CD4-positive, alpha-beta T cell treated with Interleukin-17A for 1 hour (primary cell): ENCODE measurements at places on chromosomes 3 and 15.

GRCh38 chr3:123660900-123661299 lies 76.0 kb upstream of the HACD2 start:
- no peak for DNase-seq

DNA sequence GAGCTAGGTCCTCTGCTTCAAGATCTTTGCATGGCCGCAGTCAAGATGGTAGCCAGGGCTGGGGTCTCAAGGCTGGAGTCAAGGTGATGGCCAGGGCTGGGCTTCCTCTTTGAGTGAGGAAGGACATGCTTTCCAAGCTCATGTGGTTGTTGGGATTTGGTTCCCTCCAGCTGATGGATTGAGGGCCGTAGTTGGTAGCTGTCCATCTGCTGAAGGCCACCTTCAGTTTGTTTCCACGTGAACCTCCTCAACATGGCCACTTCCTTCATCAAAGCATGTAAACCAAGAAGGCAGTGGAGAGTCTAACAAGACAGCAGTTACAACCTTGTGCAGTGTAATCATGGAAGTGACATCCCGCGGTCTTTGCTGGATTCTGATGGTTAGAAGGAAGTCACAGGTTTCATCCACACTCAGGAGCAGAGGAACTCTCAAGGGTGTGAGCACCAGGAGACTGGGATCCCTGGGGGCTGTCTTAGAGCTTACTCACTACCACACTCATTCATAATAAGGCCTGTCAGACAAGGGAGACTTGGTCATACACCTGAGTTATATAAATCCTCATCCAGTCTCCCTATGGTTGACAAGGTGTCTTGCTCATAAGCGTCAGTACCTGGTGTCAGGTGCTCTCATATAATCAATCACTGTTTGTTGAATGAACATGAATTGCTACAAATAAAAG lies 42.1 kb downstream of the ABHD5 start:
- no peak for DNase-seq

DNA sequence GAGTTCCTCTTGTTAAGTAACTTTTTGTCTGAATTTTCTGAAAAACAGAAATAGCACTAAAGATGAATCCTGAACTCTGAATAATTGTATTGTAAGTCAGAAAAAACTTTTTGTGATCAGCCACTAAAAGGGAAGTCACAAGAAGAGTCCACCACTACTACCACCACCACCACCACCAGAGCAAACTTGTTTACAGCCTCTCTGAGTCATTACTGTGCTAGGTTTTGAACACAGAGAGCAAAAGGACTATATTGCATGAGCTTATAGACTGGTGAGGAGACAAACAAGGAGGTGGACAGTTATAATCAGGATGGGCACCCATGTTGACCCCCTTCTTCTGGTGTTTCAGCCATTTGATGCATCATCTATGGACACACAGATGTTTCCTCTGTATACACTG lies 141.7 kb downstream of the IL5RA start:
- DNase-seq = no peak

- no peak for DNase-seq
These were observed 32.3 kb upstream of the UTS2B start for GRCh38 chr3:191362524-191363090.

DNA sequence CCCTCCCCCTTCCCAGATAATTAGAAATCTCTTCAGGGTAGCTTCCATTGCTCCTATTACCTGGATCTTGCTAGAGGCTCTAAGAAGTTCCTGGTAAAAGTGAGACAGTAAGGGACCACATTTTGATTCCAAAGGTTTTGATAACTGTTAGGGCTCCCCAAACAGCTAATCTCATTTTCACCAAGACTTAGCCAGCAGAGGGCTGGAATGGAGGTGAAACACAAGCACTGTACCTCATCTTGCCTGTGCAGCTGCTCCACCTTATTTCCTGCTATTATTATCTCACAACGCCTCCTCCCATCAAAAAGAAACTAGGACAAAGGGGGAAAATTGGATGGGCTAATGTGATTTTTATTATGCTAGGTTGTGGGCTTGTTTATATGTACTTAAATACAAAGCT lies 7.3 kb downstream of the SETD5 start:
- DNase-seq = peak; percentile 33

DNA sequence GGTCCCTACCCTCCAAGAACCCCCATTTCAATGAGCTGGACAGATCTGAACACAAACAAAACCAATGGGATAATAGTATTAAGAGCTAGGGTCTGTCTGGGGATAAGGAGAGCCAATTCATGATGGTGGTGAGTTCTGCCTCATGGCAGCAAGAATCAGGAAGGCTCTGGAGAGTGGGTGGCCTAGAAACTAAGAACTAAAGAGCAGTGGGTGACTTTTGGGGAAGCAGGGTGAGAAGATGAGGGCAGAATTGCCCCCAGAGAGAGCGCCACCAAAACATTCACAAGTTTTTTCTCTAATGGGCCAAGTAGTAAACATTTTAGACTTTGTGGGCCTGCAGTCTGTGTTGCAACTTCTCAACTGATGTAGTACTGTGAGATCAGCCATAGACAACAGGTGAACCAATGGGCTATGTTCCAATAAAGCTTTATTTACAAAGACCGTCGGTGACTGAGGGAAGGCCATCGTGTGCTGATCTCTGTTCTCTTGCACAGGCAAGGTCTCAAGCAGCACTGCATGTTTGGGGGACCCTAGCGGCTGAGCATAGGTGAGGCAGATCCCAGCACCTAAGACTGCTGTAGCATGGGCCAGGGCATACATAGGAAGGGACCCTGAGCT lies 225.5 kb upstream of the ST8SIA2 start:
- no peak for DNase-seq

GRCh38 chr3:42829083-42829627 lies 19.9 kb downstream of the ACKR2 start:
- DNase-seq = no peak

DNA sequence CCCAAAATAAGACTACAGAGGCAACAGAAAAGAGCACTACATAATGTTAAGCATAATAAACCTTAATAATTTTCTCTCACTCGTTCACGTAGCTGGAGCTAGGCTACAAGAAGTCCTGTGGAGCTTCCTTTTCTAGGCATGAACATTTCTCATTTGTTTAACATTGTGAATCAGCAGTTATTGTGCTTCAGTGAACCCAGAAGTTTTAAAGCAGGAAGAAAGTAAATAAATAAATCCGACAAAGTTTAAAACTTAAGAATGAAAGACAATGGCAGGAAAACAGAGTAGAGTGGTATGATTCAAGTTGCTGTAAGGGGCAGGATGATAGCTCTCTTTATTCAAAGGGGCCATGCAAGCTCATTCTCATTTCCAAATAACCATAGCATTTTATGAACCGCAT lies 191.8 kb downstream of the LSAMP start:
- DNase-seq = no peak

DNA sequence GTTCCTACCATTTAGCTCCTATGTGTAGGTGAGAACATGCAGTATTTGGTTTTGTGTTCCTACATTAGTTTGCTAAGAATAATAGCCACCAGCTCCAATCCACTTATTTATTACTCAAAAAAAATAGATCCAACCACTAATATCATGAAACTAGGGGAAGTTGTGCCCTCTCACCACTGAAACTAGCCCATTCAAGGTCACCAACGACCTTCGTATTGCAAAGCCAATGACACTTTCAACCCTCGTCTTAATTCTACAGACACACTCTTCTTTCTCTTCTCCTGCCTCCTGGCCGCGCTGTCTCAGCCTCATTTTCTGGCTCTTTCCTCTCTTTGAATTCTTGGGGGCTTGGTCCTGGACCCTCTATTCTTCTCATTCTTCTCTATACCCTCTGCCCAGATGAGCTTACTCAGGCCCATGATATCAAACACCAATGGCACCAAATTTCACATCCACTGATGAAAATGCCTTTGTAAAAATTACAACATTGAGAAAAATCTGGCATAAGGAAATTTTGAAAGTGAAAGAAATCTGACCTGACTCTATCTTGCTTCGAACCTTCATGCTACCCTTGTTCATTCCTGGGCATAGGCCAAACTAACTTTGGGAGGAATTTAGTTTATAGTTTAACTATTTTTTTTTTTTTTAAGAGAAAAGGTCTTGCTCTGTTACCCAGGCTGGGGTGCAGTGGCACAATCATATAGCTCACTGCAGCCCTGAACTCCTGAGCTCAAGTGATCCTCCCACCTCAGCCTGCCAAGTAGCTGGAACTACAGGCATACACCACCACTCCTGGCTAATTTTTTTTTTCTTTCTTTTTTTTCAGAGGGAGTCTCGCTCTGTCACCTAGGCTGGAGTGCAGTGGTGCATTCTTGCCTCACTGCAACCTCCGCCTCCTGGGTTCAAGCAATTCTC lies 25.4 kb upstream of the LIMD1 start:
- no peak for DNase-seq

- DNase-seq = no peak
These were observed 35.7 kb upstream of the ACTL6A start for GRCh38 chr3:179526989-179527391.

DNA sequence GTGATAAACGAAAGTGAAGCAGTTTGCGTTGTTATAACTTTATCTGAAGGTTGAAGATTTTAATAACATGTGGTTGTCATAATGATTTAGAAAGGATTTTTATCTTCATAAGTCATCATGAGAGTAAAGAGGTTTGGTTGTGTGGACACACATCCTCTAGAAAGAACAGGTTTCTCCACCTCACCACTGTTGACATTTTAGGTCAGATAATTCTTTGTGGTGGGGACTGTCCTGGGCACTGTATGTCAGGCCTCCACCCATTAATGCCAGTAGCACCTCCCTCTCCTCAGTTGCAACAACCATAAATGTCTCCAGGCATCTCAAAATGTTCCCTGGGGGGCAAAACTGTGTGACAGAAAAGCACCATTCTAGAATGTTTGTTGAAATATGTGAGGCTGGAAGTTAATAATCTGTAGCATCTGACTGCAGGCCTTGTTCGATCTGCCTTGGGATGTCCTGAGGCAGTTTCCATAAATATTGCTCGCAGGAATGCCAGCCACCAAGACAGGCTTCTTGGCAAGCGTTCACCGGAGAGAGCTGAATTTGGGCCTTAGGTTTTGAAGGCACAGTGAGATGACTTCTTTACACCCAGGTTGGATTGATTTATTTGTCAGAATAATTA lies 100.1 kb downstream of the ADAMTSL3 start:
- no peak for DNase-seq

- DNase-seq = no peak
These were observed 117.1 kb upstream of the TJP1 start for GRCh38 chr15:29939404-29939803.

GRCh38 chr3:183959214-183959613 lies 58.5 kb downstream of the ABCC5 start:
- no peak for DNase-seq

DNA sequence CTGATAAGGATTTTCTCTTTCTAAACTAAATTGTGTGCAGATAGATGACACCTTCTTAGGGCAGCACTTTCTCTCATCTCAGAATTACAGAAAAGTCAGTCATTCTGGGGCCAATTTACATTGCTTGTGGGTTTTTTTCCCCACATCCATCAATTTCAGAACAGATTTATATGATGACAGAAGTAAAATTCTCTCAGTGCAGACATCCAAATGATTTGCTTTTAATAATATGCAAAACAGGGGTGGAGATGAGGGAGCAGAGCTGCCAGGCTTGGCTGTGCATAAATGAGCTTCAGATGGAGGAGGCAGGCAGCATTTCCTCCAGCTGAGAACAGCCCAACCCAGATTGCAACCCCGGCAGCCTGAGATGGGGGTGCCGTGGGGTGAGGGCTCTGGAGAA lies 44.0 kb downstream of the EDEM1 start:
- DNase-seq = no peak

GRCh38 chr3:150057227-150057626 lies 86.5 kb upstream of the PFN2 start:
- no peak for DNase-seq

GRCh38 chr15:63347074-63347857 lies 34.4 kb downstream of the CA12 start:
- DNase-seq = no peak

GRCh38 chr15:64949383-64950186 lies 37.9 kb downstream of the ANKDD1A start:
- DNase-seq = no peak

DNA sequence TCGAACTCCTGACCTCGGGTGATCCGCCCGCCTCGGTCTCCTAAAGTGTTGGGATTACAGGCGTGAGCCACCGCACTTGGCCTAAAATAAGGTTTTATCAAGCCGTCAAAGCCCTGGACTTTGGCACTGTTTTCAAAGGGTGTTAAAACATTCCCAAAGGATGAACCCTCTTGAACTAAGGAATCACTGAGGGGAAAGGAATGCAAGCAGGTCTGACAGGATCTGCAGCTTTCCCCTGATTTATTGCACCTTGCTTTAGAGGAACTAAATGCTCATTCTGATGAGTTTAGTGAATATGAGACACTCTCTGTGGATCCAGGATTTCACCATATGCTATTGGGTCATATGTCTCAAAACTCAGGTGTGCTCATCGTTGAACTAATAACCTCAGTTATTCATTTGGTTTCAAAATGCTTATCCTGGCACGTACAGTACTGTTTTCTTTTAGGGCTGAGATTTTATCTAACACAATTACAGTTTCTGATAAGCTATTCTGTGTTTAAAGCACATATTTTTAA lies 63.0 kb upstream of the TSC22D2 start:
- no peak for DNase-seq

DNA sequence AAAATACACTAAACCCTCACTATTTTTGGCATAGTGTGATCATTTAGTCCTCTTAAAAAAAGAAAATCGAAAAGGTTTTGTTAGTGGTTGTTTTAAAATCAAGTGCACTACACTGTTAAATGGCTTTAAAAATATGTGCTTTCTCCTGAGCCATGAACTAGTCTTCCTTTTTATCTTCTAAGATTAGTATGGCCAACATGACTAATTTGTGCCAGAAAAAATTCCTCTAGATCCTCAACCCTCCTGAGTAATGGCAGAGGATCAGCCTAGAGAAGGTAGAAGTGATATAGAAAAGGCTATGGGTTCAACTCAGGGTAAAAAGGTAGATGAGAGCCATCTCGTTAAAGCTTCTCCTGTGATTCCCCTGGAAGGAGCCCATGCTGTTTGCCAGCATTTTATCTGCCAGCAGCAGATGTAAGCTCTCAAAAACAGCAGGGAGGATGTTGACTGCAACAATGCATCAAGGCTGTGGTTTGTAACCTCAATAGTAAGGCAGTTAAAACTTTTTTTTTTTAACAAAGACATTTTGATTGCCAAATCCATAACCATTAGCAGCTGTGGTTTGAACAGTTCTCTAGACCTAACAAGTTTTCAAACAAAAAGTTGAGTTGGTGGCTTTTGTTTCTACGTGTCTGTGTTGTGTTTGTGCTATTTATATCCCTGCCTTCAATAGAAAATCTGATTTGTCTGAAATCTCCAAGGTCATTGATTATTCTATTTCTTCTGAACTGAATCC lies 30.2 kb upstream of the ZNF609 start:
- peak; percentile 73 for DNase-seq

DNA sequence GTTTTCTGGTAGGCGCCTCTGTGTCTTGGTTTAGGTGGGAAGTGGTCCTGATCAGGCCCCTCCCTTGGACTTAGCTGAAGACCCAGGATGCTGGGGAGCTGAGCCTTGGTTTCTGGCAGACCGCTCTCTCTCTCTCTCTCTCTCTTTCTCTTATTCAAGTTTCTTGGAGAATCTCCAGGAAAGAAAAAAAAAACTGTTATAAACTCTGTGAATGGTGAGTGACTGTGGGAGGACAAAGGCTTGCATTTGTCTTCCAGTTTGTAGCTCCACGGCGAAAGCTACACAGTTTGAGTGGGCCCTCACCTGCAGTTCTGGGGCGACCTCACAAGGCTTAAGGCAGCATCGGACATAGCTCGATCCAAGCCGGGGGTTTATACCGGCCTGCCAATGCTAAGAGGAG lies 7.5 kb downstream of the DET1 start:
- no peak for DNase-seq

GRCh38 chr3:5494905-5495519 lies 307.5 kb downstream of the EDEM1 start:
- DNase-seq = no peak
